ENCODE measurements at places on chromosomes 2 and 18.

- DNase-seq, result no peak
Measured at GRCh38 chr18:5429681-5430080, 114.1 kb downstream of the EPB41L3 start.

DNA sequence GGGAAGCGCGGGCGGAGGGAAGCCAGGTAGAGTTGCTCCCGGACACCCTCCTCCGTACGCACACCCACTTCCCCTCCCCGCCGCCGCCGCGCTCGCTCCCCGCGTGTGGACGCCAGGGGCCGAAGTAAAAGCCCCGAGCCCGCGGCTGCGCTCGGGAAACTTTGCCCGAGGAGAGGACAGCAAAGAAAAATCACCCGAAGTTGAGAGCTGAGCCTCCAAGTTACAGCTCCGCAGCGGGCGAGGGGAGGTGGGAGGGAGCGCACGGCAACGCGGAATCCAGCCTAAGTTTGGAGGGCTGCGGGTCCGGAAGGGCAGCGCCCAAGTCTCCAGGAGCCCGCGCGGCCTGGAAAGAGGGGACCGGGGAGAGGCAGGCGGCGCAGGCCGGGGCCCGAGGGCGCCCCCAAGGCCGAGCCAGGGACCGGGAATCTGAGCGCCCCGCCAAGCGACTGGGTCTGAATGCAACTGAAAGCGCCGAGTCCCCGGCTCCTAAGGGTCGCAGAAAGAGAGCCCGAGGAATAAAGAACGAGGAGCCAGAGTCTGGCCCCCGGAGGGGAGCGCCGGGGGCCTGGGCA lies 706 bp upstream of the BCL11A start:
- no peak for DNase-seq

DNA sequence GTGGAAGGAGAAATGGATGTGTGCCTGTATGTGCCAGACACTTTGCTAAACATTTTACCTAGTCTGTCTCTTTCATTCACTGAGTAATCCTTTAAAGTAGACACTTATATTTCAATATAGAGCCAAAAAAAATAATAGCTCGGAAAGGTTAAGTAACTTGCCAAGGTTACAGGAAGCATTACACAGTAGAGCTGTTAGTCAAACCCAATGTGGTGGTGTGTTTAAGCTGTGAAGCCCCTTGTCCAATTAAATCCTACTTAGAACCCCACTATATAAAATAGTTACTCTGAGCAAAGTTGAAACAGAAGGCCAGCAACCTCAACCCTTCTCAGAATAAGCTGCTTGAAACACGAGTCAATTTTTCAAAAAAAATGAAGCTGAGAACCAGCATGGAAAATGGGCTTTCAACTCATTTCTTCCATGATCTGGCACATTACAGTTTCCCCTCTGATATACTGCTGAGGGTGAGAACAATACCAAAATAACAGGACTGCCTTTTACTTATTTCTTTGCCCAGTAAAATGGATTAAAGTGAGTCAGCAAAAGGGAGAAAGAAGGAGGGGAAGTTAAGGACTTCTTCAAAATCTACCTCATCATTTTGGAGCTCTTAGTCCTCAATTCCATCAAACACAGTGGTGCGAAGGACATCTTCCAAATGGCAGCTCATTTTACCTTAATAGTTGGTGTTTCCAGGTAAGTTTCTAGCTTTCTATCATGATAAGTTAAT lies 7.9 kb downstream of the RDH14 start:
- no peak for DNase-seq

DNA sequence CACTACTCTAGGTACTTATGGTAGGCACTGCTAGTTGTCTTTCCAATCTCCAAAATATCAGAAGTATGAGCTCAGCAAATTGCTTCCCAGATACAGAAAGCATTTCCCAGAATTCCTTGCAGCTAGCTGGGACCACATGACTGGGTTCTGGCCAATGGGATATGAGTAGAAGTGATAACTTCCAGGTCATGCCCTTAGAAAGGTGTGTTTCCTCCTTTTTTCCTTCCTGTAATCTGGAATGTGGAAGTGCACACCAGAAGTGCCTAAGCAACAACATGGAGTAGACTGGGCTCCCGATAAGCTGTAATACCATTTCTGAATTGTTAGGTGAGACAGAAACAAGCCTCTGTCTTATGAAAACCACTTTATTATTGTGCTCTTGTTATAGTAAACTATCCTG lies 279.8 kb downstream of the ZNF385B start:
- no peak for DNase-seq

DNA sequence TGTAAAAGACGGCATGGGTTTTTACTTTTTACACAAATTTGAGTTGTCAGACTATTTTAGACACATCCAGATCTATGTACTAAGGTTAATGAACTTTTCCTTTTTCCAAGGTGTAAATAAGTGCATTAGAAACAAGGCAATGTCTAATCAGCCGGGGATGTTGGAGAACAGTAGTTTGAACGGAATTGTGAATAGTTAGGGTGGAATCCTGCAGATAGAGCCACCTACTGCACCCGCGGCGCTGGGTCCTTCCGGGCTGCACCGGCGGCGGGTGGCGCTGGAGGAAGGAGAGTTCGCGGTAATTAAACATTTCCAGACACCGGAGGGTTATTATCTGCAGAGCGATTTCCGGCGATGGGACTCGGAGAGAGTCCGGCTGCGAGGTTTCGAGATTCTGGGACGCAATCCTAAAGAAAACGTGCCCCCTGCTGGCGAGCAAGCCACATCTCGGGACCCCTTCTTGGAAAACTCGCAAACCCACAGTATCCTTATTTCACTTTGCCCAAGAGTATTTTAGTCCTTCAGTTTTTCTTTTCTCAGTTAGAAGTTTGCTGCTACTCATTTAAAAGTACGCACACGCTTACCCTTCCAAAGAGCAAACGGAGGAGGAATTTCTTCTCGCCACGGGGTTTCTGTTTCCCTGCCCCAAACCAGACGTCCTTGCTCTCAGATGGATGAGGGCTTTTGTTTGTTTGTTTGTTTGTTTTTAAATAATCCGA lies 4.5 kb upstream of the OSR1 start:
- peak; percentile 52 for DNase-seq

GRCh38 chr18:49212819-49213218 lies 247.6 kb downstream of the DYM start:
- DNase-seq, result no peak

- DNase-seq, result no peak
Measured at GRCh38 chr2:36561237-36561944, 36.6 kb downstream of the FEZ2 start.

GRCh38 chr2:161448431-161448830 lies 32.3 kb downstream of the TBR1 start:
- DNase-seq, result no peak

DNA sequence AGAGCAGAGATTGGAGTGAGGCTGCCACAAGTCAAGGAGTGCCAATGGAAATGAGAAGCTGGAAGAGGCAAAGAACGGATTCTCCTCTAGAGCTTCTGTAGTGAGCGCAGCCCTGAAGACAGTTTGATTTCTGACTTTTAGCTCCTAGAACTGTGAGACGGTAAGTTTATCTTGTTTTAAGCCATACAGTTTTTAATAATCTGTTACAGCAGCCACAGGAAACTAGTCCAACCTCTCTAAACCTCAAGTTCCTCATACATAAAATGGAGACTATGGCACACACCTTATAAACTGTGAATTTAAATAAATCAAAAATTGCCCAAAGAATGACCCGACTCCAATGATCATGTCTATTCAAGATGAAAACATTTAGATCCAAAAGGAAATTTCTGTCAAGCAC lies 596.5 kb downstream of the BCL11A start:
- DNase-seq, result no peak

GRCh38 chr2:233121856-233122255 lies 61.7 kb downstream of the INPP5D start:
- DNase-seq, result no peak

DNA sequence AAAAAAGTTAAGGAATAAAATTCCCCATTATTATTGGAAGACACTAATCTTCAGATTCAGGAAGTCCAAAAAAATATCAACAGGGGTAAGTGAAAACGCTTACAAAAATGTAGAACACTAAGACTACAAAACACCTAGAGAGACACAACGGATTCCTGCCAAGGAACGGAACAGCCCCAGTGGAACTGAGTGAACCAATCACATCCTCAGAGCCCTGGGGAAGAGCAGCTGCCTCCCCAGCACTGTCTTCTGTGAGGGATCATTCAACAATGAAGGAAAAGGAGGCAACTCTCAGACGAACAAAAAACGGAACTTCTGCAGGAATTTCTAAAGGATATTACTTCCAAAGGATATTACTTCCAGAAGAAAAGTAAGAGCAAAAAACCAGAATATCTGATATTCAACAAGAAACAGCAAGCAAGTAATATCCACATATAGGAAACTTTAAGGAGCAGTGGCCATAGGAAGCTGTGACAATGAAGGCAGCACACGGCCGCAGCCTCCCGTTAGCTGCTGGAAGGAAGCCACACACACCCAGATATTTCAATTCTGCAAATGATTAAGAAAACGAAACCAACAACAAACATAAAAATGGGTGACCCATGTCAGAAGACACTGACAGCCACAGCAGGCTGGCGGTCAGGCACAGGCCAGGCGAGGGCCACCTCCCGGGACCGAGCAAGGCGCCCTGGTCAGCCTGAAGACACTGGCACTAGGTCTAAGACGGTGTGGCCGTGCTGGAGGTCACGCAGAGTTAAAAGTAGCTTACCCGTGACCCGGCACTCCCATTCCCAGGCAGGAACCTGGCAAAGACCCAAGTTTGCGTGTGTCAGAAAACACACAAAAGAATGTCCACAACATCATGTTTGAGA lies 81.8 kb downstream of the HDAC4 start:
- no peak for DNase-seq

DNA sequence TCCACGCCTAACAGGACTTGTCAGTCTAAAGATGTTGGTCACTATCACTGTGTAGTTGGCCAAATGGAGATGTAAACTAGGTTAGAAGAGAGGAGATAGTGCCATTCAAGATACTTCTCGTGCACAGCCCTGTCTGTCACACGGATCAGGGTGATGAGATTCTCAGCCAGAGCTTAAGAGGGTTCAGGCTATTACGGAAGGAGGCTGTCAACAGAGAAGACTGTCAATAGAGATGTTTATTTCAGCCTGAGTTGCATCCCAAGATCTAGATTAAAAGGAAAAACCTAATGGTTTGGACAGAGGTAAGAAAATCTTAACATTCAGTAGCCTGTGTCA lies 83.4 kb downstream of the AAK1 start:
- DNase-seq, result no peak

- DNase-seq, result no peak
Measured at GRCh38 chr2:113977660-113978523, 88.0 kb downstream of the ACTR3 start.

GRCh38 chr2:6212491-6212890 lies 520.3 kb downstream of the SOX11 start:
- no peak for DNase-seq

DNA sequence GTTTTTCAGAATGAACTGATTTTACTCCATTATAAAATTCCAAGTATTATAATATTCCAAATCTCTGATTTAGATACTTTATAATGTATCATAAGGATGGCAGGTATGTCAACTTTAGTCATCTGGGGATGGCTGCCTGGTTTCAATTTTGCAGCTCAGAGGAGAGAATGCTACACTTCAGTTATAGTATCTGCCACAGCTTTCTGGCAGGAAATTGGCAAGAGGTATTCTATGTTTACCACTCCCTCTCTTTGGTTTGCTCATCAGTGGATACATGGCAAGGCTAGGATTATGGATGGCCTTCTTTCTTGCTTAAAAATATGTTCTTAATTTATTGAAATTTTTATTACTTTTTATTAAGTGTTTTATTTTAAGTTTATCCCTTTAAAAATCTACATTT lies 67.0 kb upstream of the TNFRSF11A start:
- no peak for DNase-seq

DNA sequence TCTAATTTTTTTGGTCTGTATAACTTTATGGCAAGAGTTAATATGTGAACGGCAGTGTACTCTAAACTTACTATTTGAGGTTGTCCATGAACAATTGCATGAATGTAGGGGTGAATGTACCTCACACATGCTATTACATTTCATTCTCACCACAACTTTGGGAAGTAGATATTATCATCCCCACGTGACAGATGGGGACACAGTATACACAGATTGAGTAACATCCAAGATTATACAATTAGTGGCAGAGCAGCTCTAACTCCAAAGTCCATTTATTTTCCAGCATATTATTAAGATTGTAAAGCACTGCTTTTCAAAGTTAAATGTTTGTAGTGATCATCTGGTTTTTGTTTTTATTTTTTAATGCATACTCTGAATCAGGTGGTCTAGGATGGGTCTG lies 622.1 kb upstream of the ZEB2 start:
- DNase-seq, result no peak

DNA sequence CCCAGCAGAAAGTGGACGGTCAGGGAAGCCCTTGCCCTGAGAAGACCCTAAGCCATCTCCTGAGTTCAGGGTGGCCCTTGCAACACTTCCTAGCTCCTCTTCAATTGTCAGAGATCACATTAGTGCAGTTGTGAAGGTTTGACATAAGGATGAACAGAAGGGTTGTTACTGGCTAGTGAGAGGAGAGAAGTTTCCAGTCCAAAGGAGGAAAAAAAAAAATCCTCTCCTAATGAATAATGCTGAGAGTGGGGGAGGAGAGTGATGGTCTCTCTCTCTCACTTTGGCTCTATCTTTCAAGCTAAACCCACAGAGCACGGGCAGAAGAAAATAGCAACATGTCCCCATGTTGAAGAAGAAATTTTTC lies 819.9 kb downstream of the BCL11A start:
- no peak for DNase-seq

DNA sequence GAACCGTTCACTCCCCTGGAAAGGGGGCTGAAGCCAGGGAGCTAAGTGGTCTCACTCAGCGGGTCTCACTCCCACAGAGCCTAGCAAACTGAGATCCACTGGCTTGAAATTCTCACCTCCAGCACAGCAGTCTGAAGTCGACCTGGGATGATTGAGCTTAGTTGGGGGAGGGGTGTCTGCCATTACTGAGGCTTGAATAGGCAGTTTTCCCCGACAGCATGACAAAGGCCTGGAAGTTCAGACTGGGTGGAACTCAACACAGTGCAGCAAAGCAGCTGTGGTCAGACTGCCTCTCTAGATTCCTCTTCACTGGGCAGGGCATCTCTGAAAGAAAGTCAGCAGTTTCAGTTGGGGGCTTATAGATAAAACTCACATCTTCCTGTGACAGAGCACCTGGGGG lies 292.5 kb downstream of the NUP35 start:
- no peak for DNase-seq

DNA sequence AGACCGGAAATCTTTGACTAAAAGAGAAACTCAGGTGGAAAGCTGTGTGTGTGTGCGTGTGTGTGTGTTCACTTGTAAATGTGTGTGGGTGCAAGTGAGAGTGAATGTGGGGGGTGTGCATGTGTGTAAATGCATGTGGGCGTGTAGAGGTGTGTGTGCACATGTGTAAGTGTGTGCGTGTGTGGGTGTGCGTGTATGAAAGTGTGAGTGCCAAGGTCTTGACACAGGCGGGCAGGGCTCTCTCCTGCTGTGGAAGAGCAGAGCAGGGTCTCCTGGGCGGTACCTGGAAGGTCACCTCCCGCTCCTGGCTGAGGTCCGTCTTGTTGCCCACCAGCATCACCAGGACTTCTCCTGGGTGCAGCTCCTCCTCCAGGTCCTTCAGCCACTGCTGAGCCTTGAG lies 10.6 kb downstream of the PRLH start:
- DNase-seq, result no peak

All from substantia nigra (tissue), 51 donors.